SJCRH30 (cell line): ENCODE measurements at places on chromosomes 13 and 19. TPM values are rescaled to one million over a fixed set of nuclear protein-coding genes. Genes with fewer than 3 reads are reported as not detected.
A peak's percentile ranks its signal among the peaks of the same experiment; 100 is the strongest.

Gene IRF2BP1
- 31.0 and 31.4 TPM in 2 replicates for total RNA-seq

Gene SIGLEC12
- total RNA-seq: not detected in 2 replicates

Gene KLK12
- total RNA-seq: not detected in 2 replicates

Gene KCNC3
- 1.1 and 1.2 TPM in 2 replicates for total RNA-seq

DNA sequence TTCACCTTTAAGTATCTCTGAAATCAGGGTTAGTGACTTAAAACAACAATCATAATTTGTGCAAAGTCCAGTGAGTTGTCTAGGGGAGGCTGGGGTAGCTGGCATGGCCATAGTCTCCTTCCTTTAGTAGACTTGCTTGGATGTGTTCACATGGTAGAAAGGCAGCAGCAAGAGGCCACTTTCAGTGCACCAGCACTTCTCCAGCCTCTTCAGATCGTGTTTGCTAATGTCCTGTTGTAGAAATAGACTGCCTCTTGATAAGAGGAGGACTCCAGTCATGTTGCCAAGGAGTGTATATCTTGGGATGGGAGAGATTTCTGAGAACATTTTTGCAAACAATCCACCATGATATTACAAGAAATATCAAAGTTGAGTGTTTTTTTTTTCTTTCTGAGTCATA, 22.9 kb downstream of the WDFY2 start:
- no peak for DNase-seq

- DNase-seq: no peak
These were observed 2.6 kb downstream of the PCDH17 start for GRCh38 chr13:57633950-57634838.

- peak; percentile 13 for DNase-seq
These were observed 82.9 kb downstream of the SLITRK5 start for GRCh38 chr13:87754097-87754496.

- DNase-seq: no peak
These were observed 2236.5 kb downstream of the PCDH9 start for GRCh38 chr13:64993514-64994164.

DNA sequence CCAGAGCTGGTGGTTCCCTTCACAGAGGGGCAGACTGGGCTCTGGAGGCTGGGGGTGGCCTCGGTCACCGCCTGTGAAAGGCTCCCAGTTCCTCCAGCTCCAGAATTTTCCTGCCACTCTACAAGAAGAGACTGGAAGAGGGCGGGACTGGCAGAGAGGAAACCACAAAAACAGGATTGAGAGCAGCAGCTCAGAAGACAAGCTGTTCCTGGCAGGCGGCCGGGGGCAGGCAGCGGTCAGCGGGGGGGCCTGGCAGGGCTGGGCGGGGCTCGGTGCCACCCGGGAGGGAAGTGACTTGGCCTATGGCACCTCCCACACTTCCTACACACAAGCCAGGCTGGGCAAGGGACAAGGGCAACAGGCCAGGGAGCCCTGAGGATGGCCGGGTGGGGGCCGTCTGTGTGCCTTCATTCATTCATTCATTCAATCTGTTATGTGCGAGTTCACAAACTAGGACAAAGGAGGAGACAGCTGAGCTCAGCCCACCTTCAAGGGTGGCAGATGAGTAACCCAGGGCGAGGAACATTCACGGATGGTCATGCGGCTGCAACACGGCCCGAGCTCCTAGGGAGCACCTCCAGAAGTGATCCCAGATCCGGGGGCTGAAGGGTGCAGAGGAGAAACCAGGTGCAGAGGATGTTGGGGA, 16.9 kb upstream of the BTBD2 start:
- peak; percentile 84 for DNase-seq

GRCh38 chr13:32445461-32445860, 17.5 kb upstream of the N4BP2L1 start:
- DNase-seq: no peak
